Skin of body (tissue), 3 donors: ENCODE measurements at places on chromosomes 16 and 17. TPM values are rescaled to one million over a fixed set of nuclear protein-coding genes. Genes with fewer than 3 reads are reported as not detected.

DNA sequence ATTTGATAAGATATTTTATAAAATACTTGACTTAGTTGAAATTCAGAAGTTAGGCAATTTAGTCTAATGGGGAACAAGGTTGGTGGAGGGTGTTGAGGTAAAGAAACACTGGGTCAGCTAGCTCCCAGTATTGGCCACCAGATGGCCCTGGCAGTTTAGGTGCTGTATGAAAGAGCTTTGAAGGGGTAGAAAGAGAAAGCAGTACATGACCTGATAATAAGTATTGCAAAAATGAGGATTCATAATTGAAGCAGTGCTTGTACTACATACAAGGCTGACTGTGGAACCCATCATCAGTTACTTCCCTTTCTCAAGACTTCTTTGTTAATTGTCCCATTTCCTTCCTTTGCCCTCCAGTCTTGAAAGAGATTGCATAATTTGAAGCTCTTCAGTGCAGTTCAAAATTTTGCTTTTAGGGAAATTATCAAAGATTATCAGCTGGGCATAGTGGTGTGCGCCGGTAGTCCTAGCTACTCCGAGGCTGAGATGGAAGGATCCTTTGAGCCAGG, 29.4 kb downstream of the TANC2 start:
- DNase-seq, result no peak

DNA sequence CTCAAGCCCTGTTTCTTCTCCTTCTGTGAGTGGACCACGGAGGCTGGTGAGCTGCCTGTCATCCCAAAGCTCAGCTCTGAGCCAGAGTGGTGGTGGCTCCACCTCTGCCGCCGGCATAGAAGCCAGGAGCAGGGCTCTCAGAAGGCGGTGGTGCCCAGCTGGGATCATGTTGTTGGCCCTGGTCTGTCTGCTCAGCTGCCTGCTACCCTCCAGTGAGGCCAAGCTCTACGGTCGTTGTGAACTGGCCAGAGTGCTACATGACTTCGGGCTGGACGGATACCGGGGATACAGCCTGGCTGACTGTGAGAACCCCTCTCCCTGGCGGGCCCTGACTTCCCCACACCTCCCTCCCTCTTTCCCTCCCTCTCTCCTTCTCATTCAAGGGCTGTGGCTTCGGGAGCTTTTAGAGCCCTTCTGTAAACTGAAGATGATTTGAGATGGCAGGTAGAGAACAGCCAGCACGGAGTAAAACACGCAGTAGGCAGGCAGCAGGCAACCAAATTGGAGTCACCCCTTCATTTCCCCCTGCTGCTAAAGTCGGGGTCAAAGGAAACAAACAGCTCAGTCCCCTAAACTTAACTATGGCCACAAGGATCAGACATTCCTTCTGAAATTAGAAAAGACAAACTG, 3.9 kb downstream of the SPACA3 start:
- DNase-seq, result no peak

ADAMTS18 gene
- total RNA-seq, result 25.0 TPM

GSG1L2 gene
- not detected for total RNA-seq

DNA sequence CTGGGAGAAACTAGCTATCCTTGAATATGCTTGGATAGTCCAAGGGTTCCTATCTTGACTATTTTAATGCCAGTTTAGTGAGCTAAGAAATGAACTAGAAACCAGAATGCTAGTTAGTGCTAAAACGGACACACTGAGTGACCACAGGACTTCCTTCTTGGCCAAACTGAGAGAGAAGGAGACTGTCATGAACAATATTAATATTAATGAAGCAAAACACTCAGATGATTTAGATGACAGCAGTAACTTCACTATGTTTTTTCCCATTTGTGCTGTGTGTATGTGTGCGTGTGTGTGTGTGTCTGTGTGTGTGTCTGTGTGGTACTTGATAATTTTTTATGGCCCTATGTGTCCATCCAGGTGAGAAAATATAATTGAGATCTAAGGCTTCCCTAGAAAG, 2.2 kb upstream of the ATXN1L start:
- no peak for DNase-seq

DNA sequence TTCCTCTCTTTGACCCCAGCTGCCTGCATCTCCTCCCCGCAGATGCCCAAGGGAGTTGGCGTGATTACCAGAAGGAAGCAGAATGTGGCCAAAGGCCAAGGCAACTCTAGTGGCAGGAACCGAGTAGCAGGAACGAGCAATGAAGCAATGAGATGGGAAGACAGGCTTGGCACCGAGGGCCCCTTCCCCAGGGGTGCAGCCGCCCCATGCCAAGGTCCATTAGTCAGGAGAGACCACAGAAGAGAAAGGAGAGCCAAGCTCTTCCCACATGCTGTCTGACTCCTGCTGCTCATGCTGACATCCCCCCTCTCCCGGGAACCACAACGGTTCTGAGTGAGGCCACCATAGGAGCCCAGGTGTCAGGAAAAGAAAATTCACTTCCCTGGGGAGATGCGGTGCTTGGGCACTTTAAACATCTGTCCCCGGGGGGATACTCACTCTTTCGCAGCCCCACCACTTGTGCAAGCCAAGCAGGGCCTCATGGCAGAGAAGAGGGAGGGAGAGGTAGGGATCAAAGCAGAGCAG, 67.4 kb downstream of the MYO18A start:
- no peak for DNase-seq

GRCh38 chr17:76410328-76410965, 26.0 kb downstream of the SPHK1 start:
- no peak for DNase-seq

DNA sequence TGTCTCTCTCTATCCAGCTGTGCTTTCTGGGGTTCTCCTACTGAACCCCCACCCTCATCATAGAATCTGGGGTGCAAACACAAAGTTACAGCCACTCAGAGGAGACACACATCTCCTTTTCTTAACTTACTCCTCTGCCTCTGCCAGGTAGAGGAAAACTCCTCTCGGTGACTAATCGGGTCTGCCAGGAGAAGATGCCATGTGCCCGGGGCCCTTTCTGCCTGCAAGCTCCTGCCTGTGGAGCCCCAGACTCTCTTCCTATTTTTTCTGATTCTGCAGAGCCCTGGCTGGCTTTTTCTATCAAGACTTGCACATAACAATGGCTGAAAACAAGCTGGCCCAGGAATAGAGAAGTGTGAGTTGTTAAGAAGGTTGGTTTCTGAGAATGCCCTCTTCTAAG, 10.4 kb downstream of the SLC6A4 start:
- DNase-seq, result no peak

GRCh38 chr16:1214719-1215118, 10.3 kb downstream of the TPSG1 start:
- no peak for DNase-seq

FSCN2 gene
- total RNA-seq, result 0.99 TPM

DNA sequence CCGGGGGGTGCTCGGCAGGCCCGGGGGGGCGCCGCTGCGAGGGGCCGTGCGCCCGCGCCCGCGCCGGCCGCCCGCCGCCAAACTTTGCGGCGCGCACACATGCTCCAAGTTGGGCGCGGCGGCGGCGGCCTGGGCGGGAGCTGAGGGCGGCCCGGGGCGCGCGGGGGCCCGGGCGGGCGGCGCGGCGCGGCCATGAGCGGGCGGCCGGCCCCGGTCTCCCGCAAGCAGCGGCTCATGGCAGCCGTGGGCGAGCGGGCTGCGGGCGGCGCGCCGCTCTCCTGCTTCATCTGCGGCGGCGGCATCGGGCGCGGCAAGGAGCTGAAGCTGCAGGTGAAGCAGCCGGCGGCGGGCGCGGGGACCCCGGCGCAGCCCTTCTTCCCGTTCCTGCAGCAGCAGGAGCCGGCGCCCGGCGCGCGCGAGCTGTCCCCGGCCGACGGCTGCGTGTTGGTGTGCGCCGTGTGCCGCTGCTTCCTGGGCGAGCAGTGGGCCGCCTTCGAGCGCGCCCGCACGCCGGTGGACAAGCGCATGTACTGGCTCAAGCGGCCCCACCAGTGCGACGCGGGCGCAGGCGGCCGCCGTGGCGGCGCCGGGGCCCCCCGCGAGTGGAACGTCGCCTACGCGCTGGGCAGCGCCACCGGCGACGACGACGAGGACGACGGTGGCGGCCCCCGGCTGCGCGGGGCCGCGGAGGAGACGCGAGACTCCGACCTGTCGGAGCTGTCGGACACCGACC, 57.2 kb upstream of the CIBAR2 start:
- DNase-seq, result no peak

- DNase-seq, result no peak
Observed at GRCh38 chr16:46673320-46674013, 15.5 kb downstream of the VPS35 start.

- DNase-seq, result no peak
Observed at GRCh38 chr16:65268331-65268730, 146.5 kb upstream of the CDH11 start.

GRCh38 chr16:55046916-55047315, 116.3 kb downstream of the IRX5 start:
- DNase-seq, result no peak

GRCh38 chr17:82056729-82057621, 5.3 kb downstream of the GPS1 start:
- no peak for DNase-seq

KRTAP1-5 gene
- total RNA-seq, result 14.1 TPM
